Effector memory CD8-positive, alpha-beta T cell (primary cell): ENCODE measurements at places on chromosomes 11 and 22.

- DNase-seq = no peak
Observed at GRCh38 chr22:27083610-27084009, 426.2 kb downstream of the MIAT start.

DNA sequence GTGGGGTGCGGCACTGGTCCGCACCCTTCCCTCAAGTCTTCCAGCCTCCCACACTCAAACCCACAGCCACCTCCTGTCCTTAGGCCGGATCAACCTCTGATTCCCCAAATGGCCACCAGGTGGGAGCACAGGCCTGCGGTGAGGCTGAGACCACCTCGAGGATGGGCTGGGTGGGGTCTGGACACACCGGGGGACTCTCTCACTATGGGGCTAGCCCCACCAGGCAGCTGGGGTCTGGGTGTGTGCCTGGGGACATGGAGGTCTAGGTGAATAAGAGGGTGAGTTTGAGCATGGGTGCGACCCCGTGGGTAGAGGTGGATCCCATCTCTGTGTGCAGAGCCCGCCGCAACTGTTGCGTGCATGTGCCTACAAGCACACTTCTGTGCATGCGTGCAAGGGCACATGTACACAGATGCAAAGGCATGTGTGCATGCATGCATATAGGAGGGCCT is 32.6 kb downstream of the MYO18B start:
- no peak for DNase-seq

DNA sequence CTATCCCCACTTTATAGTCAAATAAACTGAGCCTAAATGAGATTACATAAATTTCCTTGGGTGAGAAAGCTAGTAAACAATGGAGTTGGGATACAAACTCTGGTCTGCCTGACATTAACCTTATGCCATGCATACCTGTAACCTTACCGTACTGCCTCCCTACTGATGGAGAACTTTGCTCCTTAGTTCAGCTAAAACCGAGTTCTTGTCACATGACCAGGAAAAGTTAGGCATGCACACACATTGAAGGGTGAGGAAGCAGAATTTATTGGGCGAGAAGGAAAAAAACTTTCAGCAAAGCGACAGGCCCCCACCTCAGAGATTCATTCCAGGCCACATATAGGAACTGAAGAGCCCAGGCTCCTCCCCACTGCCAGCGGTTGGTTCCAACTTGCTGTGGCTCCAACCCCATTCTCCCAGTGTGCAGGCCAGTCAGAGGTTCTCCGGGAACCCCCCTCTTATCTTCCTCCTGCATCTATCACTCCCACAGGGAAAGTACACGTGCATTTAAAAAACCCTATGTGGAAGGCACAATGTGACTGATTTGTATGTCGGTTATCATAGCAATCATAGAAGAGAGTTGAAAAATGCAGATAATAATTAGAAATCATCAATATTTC is 3.2 kb upstream of the PIWIL4 start:
- no peak for DNase-seq

DNA sequence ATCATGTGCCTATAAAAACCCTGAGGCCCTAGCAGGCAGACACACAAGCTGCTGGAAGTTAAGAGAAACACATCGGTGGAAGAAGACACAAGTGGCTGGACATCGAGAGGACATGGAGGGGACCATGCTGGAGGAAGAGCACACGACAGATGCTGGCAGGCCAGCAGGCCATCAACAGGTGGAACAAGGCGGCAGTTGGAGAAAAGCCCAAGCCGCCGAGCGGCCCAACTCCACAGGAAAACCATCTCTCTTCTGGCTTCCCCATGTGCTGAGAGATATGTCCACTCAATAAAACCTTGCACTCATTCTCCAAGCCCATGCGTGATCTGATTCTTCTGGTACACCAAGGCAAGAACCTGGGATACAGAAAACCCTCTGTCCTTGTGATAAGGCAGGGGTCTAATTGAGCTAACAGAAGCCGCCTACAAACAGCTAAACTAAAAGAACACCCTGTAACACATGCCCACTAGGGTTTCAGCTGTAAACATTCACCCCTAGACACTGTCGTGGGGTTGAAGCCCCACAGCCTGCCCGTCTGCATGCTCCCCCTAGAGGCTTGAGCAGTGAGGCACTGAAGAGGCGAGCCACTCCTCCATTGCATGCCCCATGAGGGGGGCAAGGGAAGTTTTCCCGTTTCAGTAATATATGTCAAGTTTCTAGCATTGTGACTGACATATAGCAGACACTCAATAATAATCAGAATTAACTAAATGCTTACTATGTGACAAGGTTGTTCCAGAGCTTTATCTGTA is 39.0 kb upstream of the MMP20 start:
- DNase-seq = no peak

- DNase-seq = no peak
Observed at GRCh38 chr11:124474079-124474478, 28.6 kb upstream of the OR8B8 start.

- no peak for DNase-seq
Observed at GRCh38 chr22:21633481-21633880, 921 bp downstream of the CCDC116 start.

DNA sequence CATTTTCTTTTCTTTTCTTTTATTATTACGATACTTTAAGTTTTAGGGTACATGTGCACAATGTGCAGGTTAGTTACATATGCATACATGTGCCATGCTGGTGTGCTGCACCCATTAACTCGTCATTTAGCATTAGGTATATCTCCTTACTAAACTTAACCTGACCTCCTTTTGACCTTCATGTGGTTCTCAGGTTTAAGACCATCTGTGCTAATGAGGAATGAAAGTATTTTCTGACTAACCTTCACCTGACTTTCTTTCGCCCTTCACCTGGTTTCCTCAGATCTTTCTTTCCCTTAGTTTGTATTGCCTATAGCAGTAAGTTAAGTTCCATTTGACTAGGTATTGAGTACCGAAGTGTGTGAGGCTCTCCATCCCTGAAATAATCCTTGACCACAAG is 6.5 kb downstream of the EXPH5 start:
- DNase-seq = no peak

DNA sequence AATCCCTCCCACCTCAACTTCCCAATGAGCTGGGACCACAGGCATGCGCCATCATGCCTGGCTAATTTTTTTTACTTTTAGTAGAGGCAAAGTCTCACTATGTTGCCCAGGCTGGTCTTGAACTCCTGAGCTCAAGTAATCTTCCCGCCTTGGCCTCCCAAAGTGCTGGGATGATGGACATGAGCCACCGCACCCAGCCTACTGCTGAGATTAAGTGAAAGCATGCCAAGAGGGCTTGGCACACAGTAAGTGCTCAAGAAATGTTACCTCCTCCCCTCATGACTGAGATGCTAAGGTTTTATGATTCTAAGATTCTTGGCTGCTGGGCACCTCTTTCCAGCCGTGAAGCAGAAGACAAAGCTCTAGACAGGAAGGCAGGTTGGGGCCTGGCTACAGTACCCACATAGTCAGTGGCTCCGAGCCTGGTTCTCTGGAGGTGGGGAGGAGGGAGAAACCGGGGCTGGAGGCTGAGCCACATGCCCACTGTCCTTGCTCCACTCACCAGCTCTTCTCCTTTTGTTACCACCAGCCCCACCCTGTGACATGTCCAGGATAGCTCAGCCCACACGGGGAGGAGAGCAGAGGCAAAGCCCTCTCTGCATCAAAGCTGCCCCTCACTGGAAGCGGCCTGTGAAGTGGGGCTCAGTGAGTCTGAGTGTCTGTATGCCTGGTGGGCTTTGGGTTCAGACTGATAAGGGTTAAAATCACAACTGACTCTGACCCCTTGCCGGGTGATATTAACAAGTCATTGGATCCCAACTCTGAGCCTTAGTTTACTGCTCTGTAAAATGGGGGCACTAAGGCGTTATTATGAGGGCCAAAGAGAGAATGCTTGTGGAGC is 12.9 kb downstream of the ARHGEF17 start:
- DNase-seq = no peak

DNA sequence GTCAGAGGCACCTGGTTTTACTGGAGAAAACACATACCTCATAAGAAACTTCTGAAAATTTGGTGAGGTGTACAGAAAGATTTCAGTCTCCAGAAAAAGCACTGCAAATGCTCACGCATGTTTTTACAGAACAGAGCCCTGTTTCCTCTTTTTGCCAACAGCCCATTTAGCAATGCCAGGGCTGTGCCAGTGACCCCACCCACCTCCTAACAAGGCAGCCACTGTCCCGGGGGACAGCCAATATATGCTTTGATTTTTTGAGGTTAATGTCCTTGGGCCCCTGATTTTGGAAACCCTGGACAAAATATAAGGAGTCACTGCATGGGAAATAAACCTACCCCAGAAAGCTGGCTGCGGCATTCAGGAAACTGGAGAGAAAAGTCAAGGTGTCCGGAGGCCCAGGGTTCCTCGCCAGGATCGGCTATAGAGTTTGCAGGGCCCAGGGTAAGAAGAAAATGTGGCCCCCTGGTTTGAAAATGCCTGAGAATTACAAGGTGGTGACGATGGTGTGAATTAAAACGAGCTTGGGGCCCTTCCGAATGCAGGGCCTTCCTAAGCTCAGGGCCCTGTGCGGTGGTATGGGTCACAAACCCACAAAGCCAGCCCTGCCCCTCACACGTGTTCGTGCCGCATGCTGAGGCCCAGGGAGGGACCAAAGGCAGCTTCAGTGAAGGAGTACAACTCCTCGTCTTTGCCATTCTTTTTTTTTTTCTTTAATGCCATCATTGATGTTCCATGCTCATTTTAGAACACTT is 71.1 kb upstream of the WNT7B start:
- DNase-seq = no peak

DNA sequence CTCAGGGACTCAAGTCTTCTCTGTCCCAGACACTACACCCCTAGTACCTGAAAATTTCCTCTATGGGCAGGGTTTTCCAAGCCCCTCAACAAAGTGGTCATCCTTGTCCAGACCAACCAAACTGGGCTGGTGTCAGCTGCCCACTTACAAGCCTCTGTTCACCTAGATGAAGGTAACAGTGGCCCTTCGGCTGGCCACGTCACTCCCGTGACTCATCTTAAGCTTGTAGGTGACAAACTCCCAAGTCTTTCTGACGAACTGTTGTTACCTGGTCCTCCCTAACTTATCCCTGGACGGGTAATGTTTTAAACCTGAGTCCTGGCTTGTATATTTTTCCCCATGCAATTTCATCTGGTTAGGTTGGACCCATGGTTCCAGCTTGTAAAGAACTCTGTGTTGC is 4.7 kb downstream of the CXCR5 start:
- DNase-seq = no peak

DNA sequence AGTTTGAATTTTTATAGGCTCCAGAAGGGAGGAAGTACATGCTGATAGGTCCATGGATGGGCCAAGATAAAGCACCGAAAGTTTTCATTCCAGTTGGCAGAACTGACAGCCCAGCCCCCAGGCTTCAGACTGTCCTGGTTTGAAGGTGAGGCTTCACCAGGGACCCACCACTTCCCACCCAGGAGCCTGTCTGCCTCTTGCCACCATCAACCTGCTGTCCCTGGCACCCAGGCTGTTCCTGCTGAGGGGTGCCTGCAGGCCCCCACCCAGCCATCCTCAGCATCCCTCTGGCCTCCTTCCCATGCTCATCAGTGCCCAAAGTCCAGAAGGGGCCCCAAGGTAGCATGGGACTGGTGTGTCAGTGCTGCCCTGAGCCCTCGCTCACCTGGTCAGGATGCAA is 463.9 kb downstream of the NELL1 start:
- no peak for DNase-seq

- no peak for DNase-seq
Observed at GRCh38 chr11:121890377-121890776, 225.6 kb downstream of the BLID start.

DNA sequence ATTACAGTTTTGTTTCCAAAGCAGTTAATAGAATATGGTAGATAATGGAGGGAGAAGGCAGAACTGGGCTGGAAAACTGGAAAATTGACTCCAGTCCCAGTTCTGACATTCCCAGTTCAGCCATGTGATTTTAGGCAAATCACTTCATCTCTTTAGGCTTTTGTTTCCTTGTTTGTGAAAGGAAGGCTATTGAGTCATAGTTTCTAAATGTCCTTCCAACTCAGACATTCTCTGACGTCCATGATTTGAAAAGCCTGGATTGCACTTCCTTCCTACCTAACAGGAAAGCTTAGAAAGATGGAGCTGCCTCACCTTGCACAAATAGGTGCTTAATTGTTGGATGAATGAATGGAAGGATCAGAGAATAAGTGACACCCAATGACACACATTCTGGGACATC is 19.8 kb upstream of the GALNT18 start:
- DNase-seq = no peak

DNA sequence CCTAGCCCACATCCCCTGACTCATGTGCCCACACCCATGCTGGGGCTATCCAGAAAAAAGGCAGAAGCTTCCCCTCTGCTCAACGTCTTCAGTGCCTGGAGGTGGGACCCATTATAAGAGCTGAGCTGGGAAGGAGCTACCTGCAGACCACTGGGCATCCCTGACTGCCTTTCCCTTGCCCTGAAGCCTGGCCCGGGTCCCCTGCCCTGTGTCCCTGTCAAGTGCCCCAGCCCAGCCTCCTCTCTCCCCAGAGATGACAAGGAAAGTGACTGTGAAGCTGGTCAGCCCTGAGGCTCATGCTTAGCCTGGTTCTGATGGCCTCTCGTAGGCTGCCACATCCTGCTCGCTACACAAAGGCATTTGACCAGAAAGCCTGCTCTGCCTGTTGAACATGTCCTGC is 140.4 kb downstream of the PARVA start:
- DNase-seq = no peak

DNA sequence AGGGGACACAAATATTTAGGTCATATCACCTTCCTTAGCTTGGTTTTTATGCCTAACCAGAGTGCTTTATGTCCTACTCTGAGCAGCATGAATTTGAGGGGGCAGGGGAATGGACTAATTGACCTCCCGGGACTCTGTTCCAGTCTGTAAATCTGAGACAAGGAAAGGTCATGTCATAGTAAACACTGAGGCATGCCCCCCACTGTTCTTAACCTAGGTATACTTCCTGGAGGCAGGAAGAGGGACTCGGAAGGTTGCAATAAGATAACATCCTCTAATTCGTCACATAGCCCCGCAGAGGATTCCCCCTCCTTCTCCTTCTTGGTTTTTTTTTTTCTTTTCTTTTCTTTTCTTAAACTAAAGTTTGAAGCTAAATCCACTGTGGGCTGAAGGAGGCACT is 540.3 kb upstream of the CADM1 start:
- DNase-seq = no peak

- DNase-seq = no peak
Observed at GRCh38 chr11:104076455-104076854, 40.0 kb downstream of the DDI1 start.

DNA sequence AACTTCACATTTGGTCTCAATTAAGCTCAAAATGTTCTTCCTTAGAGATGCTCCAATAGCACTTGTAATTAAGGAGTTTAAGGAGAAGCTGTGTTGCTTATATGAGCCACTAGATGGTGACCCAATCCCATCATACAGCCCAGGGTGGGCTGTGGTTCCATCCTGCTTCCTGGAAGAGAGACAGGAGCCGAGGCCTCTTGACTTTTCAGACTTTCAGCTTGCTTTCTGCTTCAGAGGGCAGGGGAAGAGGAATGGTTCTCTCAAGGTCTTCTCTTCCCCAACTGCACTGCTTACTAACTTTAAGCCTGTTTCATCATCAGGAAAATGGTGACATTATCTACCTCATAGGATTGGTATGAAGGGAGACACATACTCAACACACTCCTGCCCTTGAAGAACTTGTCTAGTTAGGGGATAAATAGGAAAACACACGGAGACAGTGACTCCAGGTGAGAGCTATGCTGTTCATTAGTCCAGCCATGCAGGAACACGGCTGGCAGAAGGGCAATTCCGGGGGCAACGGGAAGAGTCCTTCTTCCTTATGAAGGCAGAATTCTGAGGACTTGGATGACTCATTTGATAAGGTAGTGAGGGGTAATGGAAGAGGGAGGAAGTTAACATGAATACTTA is 20.1 kb downstream of the TMEM218 start:
- DNase-seq = no peak
